ENCODE measurements at places on chromosomes 12 and 14.

GRCh38 chr12:51011955-51012354, 14.2 kb downstream of the SLC11A2 start:
- DNase-seq = no peak

- no peak for DNase-seq
These were observed 103.3 kb downstream of the NCOR2 start for GRCh38 chr12:124464062-124464461.

GRCh38 chr12:24379433-24379832, 430.0 kb upstream of the SOX5 start:
- DNase-seq = no peak

DNA sequence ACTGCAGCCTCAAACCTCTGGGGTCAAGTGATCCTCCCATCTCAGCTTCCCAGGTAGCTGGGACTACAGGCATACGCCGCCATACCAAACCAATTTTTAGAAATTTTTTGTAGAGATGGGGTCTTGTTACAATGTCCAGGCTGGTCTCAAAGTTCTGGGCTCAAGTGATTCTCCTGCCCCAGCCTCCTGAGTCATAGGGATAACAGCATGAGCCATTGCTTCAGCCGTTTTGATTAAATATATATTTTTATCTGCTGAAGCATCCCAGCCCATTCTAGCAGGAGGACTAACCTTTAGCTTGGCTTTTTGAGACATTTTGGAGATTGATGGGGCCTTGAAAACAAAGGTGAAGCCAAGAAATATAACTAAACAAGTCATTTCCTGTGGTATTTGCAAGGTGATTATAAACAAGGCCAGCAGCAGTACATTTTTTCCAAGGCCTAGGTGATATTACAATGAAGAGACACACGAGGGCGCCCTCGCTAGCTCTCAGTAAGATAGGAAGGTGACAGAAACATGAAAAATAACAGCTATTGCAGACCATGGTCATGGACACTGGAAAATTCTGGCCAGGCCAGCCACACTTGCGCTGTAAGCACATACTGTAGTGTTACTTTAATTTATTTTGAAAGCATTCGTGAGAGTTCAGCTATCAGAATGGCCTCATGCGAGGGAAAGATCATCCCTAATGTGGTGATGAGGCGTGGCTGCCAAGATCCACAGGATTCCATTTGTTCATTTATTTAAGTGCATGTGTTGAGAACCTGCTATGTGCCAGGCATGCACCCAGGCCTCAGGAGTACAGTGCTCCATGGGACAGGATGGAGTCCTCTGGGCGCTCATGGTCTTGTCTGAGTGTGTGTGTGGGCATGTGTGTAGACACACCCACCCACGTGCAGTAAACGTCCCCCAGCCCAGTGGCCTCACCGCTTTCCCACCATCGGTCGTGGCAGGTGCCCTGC, 63.5 kb downstream of the DGLUCY start:
- DNase-seq = peak; percentile 34

GRCh38 chr12:69057742-69058141, 124.8 kb upstream of the CPM start:
- no peak for DNase-seq

DNA sequence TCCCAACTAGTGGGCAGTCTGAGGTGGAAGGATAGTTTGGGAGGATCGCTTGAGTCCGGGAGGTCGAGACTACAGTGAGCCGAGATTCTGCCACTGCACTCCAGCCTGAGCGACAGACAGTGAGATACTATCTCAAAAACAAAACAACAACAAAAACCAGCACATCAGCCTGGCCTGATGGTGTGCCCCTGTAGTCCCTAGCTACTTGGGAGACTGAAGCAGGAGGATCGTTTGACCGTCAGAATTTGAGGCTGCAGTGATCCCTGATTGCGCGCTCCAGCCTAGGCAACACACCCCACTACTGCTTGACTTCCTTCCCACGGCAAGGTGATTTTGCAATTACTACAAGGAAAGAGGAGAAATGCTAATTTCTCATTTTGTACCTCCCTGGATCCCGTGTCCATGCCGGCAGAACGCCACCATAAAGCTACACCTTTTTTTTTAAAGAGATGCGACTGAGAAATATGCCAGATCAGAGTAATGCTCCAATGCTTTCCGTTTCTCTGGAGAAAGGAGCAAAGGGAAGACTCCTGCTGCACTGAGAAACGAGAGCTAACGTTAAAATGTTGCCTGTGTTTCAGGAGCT, 672 bp upstream of the SCFD1 start:
- DNase-seq = no peak

DNA sequence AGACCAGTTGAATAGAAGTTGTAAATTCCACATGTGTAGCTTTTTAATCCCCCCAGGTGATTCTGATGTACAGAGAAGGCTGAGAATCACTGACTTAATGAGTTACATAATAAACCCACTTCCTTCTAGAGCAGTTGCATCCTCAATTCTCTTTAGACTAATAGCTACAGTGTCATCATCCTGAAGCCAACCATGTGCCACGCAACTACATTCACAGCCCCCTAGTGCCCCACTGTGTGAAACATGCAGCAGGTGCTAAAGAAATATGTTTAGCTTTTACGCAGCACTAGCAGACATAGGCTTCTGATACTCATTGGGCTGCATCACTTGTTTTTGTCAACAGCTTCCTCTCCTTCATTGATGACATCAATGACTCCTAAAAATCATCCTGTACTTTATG, 1168.3 kb downstream of the BCL11B start:
- DNase-seq = no peak

- DNase-seq = no peak
These were observed 372.2 kb downstream of the RAD51B start for GRCh38 chr14:68191567-68192321.

- DNase-seq = no peak
These were observed 349.1 kb downstream of the DPF3 start for GRCh38 chr14:72544615-72545387.

- DNase-seq = no peak
These were observed 353.2 kb downstream of the BCAT1 start for GRCh38 chr12:24595652-24596235.

DNA sequence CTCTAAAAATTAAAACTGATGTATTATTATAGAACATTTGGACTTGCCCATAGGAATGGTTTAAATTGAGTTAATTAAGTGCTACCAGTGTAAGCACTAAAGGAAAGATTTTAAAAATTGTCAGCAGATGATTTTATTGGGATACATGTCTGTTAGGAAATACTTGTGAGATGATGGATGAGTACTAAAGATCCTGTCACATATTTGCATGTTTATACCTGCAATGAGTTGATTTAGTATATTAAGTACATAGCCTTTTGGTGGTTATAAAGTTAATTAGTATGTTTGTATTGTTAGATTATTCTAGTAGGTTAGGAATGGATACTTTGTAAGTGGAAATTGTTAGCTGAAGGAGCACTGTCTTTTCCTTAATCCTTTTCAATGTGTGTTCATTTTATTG, 67.2 kb downstream of the CCDC91 start:
- no peak for DNase-seq

DNA sequence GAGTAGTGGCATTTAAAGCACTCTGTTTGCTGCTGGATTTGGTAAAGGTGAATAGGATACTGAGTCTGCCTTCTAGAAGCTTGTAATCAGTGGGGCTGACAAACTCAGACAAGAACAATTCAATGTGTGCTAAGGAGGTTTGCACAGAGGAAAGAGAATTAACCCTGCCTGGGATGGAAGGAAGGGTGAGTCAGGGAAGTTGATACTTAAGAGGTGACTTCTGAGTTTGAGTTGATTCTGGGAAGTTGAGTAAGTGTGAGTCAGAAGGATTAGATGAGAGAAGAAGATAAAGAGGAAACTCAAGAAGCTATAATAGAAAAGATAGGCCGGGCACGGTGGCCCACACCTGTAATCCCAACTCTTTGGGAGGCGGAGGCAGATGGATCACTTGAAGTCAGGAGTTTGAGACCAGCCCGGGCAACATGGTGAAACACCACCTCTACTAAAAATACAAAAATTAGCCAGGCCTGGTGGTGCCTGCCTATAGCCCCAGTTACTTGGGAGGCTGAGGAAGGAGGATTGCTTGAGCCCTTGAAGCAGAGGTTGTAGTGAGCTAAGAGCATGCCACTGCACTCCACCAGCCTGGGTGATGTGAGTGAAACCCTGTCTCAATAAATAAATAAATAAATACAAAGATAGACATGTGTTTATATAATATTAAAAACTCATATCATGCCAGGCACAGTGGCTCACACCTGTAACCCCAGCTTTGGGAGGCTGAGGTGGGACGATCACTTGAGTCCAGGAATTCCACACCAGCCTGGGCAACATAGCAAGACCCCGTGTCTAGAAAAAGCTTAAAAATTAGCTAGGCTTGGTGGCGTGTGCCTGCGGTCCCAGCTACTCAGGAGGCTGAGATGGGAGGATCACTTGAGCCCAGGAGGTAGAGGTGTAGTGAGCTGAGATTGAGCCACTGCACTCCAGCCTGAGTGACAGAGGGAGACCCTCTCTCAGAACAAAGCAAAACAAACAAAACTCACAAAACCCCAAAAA, 126.8 kb upstream of the CPM start:
- no peak for DNase-seq

DNA sequence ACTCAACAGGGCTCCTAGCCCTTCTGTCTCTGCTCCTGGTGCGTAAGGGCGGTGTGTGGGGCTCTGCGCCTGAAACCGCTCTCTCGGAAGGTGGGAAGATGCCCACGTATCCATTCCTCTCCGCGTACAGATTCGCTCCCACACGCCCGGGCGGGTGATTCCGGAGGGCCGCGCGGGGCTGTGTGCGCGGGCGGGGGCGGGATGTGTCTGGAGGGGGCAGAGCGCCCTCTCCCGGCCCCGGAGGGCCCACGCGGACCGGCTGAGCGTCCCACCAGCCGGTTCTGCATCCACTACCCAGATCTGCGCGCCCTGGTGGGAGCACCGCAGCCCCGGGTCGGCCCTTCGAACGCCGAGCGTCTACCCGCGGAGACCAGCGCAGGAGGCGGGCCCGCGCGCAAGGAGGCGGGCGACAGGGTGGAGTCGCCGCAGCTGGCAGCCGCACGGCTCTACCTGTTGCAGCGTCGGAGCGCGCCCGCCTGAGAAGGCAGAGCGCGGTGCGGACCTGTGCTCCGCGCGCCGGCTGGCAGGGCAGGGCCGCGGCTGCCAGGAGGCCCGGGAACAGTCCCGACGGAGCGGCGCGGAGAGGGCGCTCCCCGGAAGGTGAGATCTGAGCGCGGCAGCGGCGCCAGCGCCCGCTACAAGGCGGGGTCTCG, 1.4 kb upstream of the KCNK13 start:
- peak; percentile 48 for DNase-seq

DNA sequence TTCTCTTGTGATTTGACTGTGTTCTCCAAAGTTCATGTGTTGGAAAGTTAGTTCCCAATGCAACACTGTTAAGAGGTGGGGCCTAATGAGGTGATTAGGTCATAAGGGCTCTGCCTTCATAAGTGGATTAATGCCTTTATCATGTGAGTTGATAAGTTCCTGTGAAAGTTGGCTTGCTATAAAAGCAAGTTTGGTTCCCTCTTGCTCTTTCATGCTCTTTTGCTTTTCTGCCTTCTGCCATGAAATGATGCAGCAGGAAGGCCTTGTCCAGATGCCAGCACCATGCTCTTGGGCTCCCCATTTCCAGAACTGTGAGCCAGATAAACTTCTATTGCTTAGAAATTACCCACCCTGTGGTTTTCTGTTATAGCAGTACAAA, 41.9 kb downstream of the SLC16A7 start:
- no peak for DNase-seq

DNA sequence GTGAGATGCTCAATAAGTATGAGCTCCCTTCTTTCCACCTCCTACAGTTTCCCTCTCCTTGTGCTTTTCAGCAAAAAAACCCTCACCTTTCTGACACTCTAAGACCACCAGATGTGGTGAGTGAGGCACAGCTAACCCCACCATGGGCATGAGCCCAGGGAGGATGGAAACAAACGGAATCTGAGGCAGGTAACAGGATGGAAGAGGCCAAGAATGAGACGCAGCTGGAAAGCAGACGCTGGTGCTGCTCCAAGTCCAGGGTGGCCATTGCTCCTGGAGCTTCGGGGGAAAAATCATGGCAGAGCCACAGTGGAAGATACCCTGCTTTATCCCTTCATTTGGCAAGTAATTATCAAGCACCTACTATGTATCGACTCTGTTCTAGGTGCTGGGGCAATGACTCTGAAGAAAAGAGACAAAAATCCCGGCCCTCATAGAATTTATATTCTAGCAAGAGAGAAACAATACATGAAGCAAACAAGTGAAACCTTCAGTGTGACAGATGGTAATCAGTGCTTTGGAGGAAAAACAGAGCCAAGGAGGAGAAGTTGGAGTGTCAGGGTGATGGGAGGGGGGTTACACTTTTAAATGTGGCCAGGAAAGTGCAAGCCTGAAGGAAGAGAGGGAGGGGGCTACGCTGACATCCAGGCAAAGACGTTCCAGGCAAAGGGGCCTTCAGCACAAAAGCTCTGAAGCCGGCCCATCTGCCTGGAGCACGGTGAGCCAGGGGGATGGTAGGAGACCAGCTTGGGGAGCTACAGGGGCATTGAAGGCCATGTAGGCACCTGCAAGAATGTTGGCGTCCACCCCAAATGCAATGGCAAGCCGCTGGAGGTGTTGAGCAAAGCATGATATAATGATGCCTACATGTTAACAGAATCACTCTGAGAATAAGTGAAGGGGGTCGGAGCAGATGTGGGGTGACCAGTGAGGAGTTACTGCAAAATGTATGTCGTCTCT, 154.2 kb downstream of the DPF3 start:
- no peak for DNase-seq

- no peak for DNase-seq
These were observed 1.1 kb upstream of the RBMS2 start for GRCh38 chr12:56520506-56520905.

- DNase-seq = no peak
These were observed 183.0 kb downstream of the PAX9 start for GRCh38 chr14:36844443-36845195.

DNA sequence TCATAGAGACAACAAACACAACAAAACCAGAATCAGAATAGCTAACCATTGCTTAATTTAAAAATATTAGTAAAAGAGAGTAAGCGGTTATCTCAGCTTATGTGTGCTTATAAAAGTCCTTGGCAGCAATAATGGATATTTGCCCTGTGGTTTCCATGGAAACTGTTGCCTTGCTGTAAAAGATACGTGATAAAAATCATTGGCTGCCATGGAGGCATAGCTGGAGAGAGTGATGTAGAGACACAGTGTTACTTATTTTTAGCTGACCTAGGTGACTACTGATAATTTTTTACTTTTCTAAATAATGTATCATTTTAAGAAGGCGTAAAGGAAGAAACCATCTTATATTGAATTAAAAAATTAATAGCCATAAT, 92.9 kb downstream of the ERC1 start:
- no peak for DNase-seq

- DNase-seq = no peak
These were observed 382.3 kb downstream of the KCNH5 start for GRCh38 chr14:62662811-62663455.

GRCh38 chr12:50006754-50007442, 18.4 kb downstream of the RACGAP1 start:
- DNase-seq = no peak

GRCh38 chr12:41365653-41366171, 177.6 kb downstream of the PDZRN4 start:
- DNase-seq = no peak

GRCh38 chr14:53719536-53719935, 237.1 kb downstream of the BMP4 start:
- no peak for DNase-seq

Data from stimulated activated CD4-positive, alpha-beta T cell treated with anti-CD3 and anti-CD28 coated beads, Interleukin-12 subunit alpha, Interleukin-12 subunit beta, amount 100 ng/mL, for 24 hours (primary cell).